WTC11 (cell line): ENCODE measurements at places on chromosomes 2 and 18.

DNA sequence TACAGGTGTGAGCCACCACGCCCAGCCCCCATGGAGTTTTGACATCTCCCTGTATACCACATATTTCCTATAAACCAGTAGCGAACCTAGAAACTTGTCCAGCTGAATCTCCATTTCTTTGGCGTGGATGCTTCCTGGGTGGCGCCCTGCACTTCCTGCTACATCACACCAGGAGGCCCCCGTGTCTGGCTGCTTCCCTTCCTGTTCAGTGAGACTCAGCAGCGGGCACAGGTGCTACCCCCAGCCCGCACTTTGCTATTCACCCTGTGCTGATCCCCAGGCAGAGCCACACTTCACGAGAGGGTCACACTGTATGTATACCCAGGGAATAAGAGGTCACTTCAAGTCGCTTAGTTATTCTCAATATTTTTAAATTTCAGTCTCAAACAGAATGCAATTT, 35.0 kb downstream of the CYP27C1 start:
- DNase-seq: no peak

DNA sequence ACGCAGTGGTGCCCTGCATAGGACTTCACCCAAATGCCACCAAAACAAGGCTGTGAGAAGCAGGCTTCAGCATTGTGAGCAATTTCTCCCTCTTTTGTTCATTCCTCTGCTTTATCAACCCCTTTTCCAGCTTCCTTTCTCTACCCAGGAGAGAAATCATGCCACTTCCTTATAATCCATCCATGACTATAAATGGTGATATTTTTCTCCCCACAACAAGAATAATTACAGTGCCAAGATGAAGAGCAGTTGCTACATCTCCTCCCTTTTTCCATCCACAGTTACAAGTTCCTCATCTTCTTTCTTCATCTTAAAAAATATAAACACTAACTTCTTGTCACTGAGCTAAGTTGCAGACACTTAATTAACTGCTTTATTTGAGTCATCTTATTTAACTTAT, 167.2 kb downstream of the ANTXR1 start:
- DNase-seq: no peak

DNA sequence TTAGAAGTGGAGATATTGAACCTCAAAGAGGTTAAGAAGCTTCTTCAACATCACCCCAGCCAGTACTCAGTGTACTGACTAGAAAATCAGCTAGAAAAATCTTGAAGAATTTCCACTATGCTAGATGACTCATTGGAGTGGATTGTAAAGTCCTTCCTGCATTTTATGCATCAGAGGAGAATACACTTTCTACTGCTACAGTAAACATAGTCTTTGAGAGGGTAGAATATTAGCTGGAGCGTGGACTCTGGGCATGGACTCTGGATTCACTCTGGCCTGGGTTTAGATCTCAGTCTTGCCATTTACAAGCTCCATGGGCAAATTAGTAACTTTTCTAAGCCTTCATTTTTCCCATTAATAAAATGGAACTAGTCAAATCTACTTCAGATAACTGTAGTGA, 215.9 kb downstream of the IRS1 start:
- no peak for DNase-seq

DNA sequence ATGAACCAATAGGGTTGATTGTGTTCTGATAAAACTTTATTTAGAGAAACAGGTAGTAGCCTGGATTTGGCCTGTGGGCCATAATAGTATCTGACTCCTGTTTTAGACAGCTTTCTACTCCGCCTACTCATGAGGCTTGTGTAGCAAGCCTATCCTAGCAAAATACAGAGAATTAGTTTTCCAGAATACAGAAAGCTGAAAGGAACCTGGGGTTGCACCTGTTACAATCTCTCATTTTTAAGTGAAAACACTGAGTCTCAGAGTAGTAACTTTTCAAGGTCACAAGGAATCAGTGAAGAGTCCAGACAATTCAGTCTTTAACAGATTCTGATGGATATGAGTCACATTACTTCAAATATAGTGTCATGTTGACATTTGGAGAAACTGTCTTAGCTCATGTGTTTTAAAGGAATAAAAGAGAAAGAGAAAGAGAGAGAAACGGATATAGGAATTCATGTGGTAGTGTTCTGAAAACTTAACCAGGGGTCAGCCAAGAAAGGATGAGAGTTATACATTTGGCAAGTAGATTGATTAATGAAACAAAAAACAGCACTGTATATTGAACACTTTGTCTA, 17.0 kb downstream of the ARHGAP28 start:
- no peak for DNase-seq

GRCh38 chr2:26442707-26443106, 35.2 kb downstream of the OTOF start:
- DNase-seq: no peak

GRCh38 chr2:120346026-120346666, at the start of gene INHBB:
TSS of gene INHBB (plus strand) at chr2:120346136. CDS start at chr2:120346189, 53 bp downstream.
- DNase-seq: no peak

- no peak for DNase-seq
Observed at GRCh38 chr2:215680605-215681598, 245.0 kb upstream of the FN1 start.

DNA sequence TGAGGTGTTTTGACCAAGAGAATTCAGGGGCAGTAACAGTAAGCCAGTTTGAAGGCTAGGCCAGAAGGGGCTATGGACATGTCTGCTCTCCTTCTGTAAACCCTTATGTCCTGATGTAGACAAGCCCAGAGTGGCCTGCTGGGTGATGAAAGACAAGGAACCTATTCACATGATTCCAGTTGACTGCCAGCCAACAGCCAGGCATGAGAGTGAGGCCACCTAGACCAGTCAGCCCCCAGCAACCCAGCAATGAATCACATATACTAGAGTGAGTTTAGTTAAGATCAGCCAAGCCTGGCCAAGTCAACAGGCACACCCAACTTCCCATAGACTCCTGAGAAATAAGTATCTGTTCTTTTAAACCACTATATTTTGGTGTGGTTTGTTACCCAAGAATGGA, 1889.7 kb upstream of the CELF4 start:
- no peak for DNase-seq

- no peak for DNase-seq
Observed at GRCh38 chr2:168158586-168158985, 88.8 kb downstream of the STK39 start.

- peak; percentile 70 for DNase-seq
Observed at GRCh38 chr2:675982-676646, 1.1 kb downstream of the TMEM18 start.

- DNase-seq: no peak
Observed at GRCh38 chr2:73979021-73979420, 5.7 kb upstream of the TET3 start.

GRCh38 chr2:105803337-105803736, 58.6 kb downstream of the NCK2 start:
- no peak for DNase-seq

DNA sequence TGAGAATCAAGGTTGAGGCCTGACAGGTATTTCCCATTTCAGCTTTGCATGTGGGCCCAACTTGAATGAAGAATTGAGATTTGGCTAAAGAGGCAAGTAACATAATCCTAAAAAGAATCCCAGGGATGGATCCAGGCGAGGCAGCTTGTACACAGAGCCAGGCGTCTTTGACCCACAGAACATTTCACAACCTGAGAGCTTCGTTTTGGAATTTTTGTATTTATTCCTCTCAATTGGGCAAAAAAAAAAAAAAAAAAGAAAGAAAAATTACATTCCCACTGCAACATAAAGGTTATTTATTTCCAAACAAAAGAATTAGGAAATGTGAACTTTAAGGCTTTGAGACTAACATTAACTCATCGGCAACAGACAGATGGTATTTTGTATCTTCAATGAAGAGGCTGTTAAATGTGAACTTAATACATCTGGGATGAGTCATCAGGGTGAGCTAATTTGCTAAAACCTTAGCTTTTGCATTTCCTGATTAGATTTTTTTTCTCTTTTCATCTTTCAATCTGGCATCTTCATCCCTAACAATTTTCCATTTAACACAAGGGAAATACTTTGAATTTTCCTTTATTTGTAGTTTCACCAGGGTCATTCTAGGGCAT, 478.5 kb upstream of the TNP1 start:
- DNase-seq: no peak

GRCh38 chr2:214503568-214503967, 92.7 kb downstream of the VWC2L start:
- DNase-seq: no peak

DNA sequence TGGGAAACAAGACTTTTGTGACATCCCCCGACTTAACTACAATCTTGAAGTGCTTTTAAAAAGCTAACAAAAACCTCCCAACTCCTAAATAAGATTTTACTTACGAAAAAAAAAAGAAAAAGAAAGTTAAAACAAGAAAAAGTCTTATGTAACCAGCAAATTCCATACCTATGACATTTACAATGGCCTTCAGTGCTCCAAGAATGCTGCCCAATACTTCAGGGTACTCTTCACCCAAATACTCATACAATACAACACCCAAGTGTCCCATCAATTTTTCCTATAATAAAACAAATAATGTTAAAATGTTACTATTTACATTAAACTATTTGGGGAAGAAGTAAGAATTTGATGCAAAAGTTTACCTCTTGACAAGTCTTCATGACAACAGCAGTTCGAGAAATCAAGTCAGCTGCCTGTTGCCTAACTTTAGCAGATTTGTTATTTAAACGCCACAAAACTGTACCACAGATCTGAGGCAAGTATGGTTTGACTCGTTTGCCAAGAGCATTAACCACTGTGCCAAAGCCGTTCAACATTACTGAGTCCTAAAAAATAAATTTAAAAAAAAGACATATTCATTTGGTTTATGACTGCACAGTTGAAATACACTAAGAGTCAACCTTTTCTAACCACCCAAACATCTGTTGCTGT, 34.8 kb downstream of the SF3B1 start:
- no peak for DNase-seq

GRCh38 chr2:120869730-120870466, 134.2 kb downstream of the GLI2 start:
- DNase-seq: no peak

GRCh38 chr18:4020026-4020425, 435.1 kb downstream of the DLGAP1 start:
- no peak for DNase-seq

DNA sequence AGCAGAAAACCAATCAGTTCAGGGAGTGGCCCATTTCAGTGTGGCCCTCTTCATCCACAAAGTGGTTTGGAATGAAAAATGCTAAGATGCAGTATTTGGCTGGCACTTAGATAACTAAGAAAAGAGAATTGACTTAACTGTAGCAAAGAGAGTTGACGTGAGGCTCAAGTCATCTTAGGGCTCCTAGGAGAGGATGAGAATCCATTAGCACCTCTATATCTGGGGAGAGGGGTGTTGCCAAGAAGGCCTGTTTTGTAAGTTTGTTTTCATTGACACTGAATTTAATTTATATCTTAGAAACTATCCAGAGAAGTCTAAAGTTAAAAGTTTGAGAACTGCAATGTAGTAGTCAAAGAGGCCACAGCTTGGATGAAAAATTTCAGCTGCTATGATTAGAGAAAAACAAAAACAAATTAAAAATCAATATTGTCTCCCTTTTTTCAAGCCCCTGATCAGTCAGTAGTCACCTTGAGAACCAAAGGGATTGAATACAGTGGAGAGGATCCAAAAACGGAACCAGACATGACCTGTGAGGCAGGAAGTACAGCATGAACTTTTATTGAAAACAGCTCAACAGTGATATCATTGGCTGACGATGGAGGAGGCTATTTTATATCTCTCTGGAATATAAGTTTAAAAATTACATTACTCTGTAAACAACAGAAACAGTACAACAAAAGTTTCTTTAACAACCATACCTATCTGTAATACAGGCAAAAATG, 52.7 kb downstream of the PHLPP1 start:
- DNase-seq: no peak

DNA sequence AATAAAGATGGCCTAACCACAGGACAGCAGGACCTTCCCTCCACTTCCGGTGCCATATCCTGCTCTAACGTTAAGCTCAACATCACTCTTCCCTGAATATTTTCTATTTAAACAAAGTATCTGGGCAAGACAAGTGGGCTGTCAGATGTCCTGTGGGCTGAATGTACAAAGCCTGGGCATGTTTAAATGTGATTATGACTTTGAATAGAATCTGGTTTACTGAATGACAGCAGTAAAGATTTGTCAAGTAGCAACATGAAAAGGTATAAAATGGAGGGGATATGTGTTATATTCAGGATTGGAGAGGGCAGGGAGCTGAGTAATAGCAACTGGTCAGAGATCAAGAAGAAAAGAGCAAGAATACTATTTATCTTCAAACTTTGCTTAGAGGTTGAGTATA, 540.9 kb downstream of the NRXN1 start:
- DNase-seq: no peak

GRCh38 chr18:63197246-63197869, 122.2 kb downstream of the BCL2 start:
- DNase-seq: no peak
